Left kidney (tissue), 8 donors: ENCODE measurements at places on chromosomes 3 and 15.

GRCh38 chr3:58989163-58989562 is 60.7 kb downstream of the CFAP20DC start:
- no peak for DNase-seq

DNA sequence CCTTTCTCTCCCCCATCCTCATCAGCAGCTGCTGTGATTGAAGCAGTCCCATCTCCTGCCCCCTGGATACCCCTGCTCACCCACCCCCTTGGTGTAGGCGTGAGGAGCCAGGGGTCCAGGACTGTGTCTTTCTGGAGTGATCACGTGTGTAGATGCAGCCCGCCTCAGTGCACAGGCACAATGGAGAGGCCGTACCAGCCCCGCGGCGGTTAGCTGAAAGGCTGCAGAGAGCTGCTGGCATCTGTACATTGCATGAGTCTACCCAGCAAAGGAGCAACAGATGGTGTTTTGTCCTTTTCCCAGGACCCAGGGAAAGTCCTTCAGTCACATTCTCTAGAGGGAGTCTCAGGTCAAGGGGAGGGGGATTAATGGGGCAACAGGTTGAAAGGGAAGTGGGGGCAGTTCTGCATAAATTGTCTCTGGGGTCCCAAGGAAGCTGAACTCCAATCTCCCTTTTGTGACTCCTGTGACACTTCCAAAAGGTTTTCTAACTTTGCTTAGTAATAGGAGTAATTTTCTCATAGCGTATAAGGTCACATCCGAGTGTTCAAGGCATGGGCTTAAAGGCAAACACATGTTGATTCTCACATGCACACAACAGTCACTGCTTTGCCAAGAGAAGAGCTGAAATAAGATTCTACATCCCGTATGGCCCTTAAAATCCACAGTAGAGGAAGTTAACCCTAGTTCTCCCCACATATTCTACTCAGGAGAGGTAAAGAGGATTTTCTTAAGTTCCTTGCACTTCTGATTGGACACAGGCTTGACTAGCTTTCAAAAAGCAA is 7.1 kb downstream of the CSPG5 start:
- no peak for DNase-seq

DNA sequence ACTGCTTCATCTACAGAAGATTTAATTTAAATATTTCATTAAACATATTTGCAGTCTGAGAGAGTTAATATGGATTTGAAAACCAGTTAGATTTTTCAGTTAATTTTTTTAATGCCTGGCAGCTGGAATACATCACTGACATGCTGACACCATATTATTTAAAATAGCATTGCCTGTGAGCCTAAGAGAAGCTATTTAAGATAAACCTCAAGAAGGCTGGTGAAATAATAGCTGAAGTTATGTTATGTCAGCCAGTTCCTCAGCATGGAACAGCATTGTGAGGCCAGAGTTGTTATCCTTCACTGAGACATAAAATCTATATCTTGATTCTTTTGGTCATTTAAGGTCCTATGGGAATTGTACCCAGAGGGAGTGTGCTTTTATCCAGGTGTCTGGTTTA is 705.2 kb downstream of the NAALADL2 start:
- DNase-seq: no peak

DNA sequence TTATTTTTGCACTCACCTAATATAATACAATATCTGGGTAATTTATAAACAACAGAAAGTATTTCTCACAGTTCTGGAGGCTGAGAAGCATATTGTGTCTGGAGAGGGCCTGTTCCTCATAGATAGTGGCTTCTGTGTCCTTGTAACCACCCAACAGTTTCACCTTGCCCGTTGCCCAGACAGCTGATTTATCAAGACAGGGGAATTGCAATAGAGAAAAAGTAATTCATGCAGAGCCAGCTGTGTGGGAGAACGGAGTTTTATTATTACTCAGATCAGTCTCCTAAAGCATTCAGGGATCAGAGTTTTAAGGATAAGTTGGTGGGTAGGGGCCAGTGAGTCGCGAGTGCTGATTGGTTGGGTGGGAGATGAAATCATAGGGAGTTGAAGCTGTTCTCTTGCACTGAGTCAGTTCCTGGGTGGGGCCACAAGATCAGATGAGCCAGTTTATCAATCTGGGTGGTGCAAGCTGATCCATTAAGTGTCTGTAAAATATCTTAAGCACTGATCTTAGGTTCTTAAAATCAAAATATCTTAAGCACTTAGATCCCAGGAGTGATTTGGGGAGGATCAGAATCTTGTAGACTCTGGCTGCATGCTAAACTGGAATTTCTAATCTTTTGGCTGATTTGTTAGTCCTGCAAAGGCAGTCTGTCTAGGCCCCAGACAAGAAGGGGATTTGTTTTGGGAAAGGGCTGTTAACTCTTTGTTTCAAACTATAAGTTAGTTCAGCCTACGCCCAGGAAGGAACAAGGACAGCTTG is 33.9 kb upstream of the C15orf39 start:
- DNase-seq: no peak

DNA sequence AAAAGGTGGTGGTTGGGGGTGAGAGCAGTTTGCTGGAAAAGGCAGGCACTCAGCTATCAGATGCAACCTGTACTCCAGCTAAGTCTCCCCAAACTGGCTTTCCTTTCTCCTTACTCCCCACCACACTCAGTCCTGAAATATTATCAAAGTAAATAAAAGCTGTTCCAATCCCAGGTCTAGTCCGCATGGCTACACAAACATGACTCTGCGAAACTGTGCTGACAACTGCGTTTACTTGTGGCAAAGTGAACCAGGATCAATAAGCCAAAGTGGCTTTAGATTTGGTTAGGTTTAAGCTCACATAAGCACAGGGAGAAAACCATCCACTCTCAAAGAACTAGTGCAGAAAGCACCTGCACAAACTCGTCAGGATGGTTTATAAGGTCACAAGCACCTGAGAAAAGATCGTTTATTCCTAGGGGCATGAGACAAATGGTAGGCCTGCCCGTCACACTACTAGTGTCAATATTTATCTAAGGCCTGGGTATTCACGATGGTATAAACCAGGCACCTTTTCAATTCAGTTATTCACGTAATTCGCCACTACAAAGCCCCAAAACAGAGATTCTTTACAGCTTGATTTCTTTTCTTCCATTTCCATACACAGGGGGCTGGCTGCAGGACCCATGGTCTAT is 25.3 kb downstream of the LRIG1 start:
- DNase-seq: no peak

DNA sequence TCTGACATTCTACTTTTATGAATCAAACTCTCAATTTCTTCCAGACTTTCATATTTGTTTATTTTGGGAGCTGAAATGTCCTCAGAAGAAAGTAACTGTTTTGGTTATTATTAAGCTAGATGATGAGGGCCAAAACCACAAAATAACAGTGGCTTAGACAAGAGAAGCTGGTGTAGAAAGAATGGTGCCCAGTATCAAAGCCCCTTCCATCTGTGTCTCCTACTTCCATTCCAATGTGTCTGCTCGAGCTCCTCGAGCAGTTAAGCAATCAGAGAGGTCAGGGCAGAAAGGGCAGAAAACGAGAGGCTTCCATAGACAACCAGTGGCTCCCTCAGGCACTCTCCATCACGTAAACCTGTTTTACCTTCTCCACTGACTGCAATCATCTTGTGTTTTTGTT is 59.7 kb upstream of the MAGI1 start:
- DNase-seq: no peak

DNA sequence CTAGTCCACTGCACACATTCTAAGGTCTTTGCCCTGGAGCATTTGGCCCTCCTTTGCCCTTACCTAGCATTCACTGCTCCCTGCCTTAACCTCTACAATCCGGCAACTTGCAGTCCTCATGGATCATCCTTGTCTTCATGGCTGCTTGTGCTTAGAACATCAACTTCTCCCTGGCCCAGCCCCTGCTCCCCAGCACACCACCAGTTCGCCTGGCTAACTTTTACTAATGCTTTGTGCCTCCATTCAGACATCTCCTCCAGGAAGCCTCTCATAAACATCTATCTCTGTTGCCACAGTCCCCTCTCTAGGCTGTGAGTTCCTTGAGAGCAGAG is 57.1 kb downstream of the AAGAB start:
- no peak for DNase-seq

- no peak for DNase-seq
Observed at GRCh38 chr15:70720228-70721016, 42.9 kb downstream of the UACA start.

GRCh38 chr3:142947799-142948575 is 15.5 kb downstream of the PAQR9 start:
- no peak for DNase-seq

- DNase-seq: no peak
Observed at GRCh38 chr3:15291589-15292541, 40.5 kb downstream of the SH3BP5 start.

DNA sequence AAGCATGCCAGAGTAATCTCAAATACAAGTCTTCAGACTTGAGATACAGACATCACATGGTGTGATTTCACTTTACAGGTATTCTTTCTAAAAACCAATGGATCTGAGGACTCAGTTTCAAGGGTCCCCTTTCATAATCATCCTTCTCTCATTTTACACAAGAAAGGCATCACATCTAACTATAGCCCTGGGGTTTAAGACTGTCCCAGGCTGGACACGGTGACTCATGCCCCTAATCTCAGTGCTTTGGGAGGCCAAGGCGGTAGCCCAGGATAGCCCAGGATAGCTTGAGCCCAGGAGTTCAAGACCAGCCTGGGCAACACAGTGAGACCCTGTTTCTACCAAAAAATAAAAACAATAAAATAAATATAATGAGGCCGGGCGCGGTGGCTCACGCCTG is 36.4 kb downstream of the UBP1 start:
- no peak for DNase-seq

- DNase-seq: no peak
Observed at GRCh38 chr3:98021830-98022560, 13.1 kb downstream of the GABRR3 start.
